ENCODE measurements at places on chromosomes 2 and 18. TPM values are rescaled to one million over a fixed set of nuclear protein-coding genes. Genes with fewer than 3 reads are reported as not detected.

DNA sequence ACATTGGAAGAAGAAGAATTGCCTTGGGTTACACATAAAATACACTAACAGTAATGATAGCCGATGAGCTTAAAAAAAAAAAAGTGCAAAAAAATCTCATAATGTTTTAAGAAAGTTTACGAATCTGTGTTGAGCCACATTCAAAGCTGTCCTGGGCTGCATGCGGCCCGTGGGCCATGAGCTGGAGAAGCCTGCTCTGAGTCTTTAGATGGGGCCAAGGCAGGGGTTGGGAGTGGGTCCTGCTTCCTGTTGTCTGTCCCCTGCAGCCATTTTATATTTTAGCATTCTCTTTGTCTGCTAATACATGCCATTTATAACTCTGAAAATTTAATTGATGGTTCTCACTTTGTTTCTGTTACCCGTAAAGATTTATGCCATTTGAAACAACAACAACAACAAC lies 93.2 kb downstream of the EPC2 start:
- no peak for DNase-seq

DNA sequence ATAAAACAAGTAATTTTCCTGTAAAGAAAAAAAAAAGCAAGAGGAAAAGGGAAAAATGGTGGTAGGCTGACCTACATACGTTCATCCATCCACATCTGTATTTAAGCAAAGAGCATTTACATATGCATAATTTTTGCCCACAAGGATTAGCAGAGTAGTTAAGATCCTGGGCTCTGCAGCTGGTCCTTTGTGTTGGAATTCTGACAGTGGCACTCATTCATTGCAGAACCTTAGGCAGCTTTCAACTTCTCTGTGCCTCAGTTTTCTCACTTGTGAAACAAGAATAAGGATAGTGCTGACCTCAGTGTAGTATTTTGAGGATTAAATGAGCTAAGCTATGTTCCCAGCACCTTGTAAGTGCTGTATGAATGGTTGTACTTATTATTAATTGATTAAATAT lies 211.3 kb downstream of the ARL4C start:
- DNase-seq, result no peak

Gene SPDYA
- 0.40 TPM for total RNA-seq

Gene BCL11A
- total RNA-seq, result 1.6 TPM

GRCh38 chr2:135949451-135950234 lies 35.8 kb downstream of the DARS1 start:
- DNase-seq, result no peak

GRCh38 chr2:46569766-46570165 lies 90.4 kb downstream of the TMEM247 start:
- no peak for DNase-seq

GRCh38 chr2:223235986-223236385 lies 184.0 kb downstream of the KCNE4 start:
- DNase-seq, result no peak

DNA sequence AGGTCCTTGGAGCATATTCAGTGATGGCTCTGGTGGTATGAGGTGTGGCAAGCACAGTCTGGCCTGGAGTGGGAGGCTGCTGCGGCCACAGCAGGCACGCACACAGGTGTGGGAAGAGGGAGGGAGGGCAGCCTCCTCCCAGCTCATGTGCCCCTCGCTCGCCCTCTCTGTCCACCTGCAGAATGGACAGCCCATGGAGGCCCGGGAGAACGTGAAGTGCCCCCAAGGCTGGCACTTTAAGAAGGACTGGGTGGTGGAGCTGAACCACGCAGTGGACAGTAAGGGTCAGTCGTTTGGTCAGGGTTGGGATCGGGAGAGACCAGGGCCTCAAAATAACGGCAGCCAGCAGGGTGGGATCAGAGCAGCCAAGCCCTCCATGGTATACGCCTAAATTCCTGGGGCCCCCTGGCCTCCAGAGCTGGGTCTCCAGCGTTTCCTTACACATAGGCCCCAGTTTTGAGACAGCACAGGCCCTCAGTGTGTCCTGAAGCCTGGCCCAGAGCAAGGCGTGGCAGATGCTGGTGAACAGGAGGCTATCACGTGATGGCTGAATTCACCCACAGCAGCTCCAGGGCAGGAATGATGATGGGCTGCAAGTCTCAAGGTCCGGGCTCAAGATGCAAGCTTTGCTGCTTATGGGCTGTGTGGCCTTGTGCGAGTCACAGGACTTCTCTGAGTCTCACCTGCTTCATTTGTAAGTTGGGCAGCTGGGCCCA lies 47.9 kb downstream of the FER1L5 start:
- no peak for DNase-seq

- DNase-seq, result no peak
Measured at GRCh38 chr2:14756981-14757657, 124.6 kb downstream of the LRATD1 start.

DNA sequence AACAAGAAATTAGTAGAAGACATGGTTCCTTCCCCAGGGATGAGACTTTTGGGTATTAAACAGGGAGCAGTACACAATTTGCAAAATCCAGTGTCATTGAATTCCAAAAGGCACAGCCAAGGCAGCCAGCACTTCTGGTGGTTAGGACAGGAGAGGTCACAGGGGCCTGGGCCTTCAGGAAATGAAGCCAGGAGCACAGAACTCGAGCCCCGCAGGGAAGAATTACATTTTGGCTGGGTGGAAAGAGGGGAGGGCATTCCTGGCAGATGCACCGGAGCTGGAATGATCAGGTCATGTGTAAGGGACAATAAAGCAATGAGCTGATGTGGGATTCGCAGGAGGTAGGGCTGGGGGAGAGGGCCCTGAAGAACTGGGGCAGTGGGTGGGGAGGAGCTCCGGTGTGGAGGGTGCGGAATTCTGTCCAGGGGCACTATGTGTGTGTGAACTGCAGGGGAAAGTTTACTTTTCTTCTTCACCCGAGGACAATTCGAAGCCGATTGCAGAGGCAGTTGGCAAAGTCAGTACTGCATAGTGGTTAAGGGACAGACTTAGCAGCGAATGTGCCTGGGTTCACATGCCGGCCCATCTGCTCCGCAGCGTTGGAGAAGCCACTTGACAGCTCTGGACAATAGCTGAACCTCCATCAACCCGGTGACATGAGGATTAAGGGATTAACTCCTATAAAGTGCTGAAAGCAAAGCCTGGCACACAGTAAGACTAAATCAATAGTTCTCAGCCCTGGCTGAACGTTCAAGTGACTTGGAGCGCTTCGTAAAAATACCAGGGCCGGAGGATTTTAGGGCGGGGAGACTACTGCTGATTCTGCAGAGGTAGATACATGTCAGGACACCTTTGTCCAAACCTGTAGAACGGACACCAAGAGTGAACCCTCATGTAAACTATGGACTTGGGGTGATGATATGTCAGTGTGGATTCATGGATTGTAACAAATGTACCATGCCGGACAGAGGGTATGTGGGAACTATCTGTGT lies 36.4 kb downstream of the ALPK2 start:
- no peak for DNase-seq

DNA sequence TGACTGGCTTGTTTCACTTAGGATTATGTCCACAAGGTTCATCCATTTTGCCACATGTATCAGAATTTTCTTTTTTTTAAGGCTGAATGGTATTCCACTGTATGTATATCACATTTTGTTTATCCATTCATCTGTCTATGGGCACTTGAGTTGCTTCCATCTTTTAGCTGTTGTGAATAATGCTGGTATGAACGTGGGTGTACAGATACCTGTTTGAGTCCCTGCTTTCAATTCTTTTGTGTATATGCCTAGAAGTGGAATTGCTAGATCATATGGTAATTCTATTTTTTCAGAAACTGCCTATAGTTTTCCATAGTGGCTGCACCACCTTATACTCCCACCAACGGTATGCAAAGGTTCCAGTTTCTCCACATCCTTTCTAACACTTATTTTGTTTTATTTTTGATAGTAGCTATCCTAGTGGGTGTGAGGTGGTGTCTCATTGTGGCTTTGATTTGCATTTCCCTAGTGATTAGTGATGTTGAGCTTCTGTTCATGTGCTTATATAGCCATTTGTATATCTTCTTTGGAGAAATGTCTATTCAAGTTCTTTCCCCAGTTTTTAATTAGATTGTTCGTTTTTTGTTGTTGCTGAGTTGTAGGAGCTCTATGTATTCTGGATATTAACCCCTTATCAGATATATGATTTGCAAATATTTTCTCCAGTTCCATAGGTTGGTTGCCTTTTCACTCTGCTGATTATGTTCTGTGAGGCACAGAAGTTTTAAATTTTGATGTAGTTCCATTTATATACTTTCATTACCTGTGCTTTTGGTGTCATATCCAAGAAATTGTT lies 40.7 kb downstream of the TTC39C start:
- no peak for DNase-seq

DNA sequence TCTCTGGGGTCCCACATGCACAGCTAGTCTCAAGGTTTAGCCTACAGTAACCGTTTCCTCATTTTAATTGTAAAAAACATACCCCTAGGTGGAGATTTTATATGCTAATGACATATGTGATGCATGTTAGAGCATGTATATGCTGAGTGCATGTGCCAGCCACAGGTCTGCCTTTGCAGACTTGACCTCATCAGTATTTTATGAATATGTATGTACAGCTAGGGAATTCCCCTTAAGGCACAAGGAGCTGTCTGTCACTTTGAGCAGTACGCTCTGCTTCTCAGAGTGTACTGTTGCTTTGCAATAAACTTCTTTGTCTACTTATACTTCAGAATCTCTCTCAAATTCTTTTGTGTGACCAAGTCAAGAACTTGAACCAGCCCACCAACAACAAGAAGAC lies 131.2 kb upstream of the ERBB4 start:
- DNase-seq, result no peak

GRCh38 chr2:223779877-223780276 lies 57.5 kb downstream of the AP1S3 start:
- peak; percentile 48 for DNase-seq

- DNase-seq, result no peak
Measured at GRCh38 chr2:8656160-8656641, 25.7 kb upstream of the ID2 start.

GRCh38 chr2:10650761-10651160 lies 39.0 kb downstream of the NOL10 start:
- no peak for DNase-seq

Gene GPR39
- not detected for total RNA-seq

GRCh38 chr2:127614246-127614645 lies 31.7 kb upstream of the GPR17 start:
- no peak for DNase-seq

- no peak for DNase-seq
Measured at GRCh38 chr2:3248754-3249475, 128.7 kb downstream of the EIPR1 start.

Gene AQP12A
- total RNA-seq, result not detected

DNA sequence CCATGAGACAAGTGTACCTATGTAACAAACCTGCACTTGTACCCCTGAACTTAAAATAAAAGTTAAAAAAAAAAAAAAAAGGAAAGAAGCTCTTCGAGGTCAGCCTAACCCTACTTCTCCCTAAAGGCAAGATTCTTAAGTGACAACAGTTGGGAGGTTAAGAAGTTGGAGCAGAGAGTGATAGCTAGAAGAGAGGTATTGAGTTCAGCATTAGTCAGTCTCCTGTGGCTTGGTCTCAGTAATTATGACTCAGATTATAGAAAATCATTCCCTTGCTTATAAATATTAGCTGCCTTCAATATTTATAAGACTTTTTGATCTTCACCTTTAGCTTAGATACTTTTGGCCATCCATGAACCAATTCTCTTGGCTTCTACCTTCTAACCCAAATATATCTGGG lies 926.8 kb upstream of the SLC39A10 start:
- no peak for DNase-seq

- DNase-seq, result no peak
Measured at GRCh38 chr18:6406910-6407470, 7.7 kb downstream of the L3MBTL4 start.

- no peak for DNase-seq
Measured at GRCh38 chr18:55088561-55088960, 129.3 kb upstream of the CCDC68 start.

DNA sequence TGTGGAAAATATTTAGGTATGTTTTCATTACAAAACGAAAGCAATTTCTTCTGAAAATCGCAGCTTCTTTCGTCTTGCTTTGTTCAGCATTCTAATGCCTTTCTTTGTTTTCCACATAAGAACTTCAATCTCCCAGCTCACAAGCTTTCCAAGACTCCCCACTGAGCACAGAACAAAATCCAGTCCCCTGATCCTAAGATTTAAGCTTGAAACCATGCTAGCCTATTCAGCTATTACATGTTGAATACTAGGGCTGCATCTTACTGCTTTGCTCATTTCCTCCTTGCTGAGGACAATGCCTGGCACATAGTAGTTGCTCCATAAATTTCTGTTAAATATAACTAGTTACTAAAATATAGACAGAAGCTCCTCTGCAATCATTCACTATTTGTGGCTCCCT lies 160.6 kb downstream of the GALNT3 start:
- DNase-seq, result no peak

DNA sequence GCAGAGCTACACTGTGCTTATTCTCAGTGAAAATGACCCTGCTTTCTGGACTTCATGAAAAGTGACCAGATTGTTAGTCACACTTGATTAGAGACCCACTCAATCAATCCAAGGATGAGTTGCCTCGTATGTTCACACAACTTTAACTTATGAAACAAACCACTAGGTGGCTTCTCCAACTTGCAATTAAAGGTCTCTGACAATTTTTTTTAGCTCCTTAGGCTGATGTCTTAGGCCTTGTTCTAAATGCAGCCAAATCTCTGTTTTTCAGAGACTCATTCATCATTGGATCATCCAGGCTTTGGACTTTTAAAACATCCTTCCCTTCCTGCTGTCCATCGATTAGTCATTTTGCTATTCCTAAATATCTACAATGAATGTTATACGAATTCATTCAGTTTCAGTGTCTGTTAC lies 63.4 kb downstream of the MREG start:
- DNase-seq, result no peak

GRCh38 chr18:65934874-65935273 lies 184.1 kb downstream of the CDH7 start:
- no peak for DNase-seq

Gene ERICH2
- total RNA-seq, result not detected

GRCh38 chr18:25077038-25077943 lies 274.7 kb downstream of the ZNF521 start:
- DNase-seq, result no peak

Gene NOL4
- not detected for total RNA-seq

Gene SULT1C4
- not detected for total RNA-seq

GRCh38 chr18:63339920-63340484 lies 20.4 kb upstream of the BCL2 start:
- no peak for DNase-seq
